ENCODE measurements at places on chromosomes 1 and 21.

DNA sequence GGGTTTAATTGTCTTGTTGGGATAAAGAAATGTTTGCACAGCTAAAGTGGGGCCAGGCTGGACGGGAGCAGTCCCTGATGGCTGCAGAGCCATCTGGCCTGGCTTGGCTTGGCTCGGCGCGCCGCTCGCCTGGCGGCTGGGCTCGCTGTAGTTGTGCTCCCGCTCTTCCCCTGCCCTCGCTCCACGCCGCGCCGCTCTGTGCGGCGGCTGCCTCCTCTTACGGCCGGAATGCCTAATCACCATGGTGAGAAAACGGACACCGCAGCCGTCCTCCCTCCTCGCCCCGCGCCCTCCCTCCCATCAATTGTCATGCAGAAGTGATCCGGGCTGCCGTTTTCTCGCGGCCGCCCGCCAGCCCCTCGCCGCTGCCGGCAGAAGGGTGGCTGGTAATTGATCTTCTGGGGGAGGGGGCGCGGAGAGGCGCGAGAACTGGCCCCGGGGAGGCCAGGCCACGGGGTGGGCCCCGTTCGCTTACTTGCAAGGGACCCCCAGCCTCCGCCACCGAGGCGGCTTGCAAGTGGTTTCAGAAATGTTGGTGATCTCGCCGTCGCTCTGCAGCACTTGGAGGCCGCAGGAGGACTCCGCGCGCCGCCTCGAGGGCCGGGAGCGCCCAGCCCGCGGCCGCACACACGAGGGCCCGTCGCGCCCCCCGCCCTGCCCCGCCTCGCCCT is 12.4 kb downstream of the RNF220 start:
- DNase-seq, result no peak

GRCh38 chr1:179952186-179952585 is 2.4 kb upstream of the CEP350 start:
- no peak for DNase-seq

- DNase-seq, result no peak
Measured at GRCh38 chr1:180188091-180188506, 33.4 kb downstream of the QSOX1 start.

GRCh38 chr1:11144570-11145256 is 44.4 kb upstream of the ANGPTL7 start:
- no peak for DNase-seq

Measured in CD4-positive, alpha-beta T cell treated with Interleukin-4 for 4 hours (primary cell).